ENCODE measurements at places on chromosomes 2 and 18.

GRCh38 chr2:30631051-30631671, 176.1 kb downstream of the CAPN13 start:
- no peak for DNase-seq

- DNase-seq: no peak
Measured at GRCh38 chr2:66547118-66547517, 112.2 kb downstream of the MEIS1 start.

- no peak for DNase-seq
Measured at GRCh38 chr2:186984966-186985365, 136.0 kb upstream of the ZSWIM2 start.

- DNase-seq: peak; percentile 77
Measured at GRCh38 chr2:61905372-61906185, at the start of gene COMMD1. TSS of gene COMMD1 (plus strand) at chr2:61905674. CDS start at chr2:61905679, 5 bp downstream.

DNA sequence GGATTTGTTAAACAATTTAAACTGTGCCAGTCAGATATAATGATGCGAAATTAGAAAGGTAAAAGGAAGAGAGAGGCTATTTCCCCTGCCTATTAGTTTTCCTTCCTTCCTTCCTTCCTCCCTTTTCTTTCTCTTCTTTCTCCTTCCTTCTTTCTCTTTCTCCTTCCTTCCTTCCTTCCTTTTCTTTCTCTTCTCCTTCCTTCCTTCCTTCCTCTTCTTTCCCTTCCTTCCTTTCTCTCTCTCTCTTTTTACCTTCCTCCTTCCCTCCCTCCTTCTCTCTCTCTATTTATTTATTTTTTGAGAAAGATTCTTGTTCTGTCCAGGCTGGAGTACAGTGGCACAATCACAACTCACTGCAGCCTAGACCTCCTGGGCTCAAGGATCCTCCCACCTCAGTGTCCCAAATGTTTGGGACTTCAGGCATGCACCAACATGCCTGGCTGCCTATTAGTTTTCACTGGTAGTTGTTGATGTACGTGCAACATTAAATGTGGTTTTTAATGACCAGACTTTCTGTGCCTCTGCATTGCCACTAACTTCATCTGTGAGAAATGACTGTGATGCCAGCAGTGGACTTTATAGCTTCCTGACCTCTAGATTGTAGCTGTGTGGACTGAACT, 48.7 kb upstream of the NFE2L2 start:
- DNase-seq: no peak

- no peak for DNase-seq
Measured at GRCh38 chr2:120394764-120395163, 48.8 kb downstream of the INHBB start.

GRCh38 chr2:223563462-223563861, 38.7 kb downstream of the SCG2 start:
- peak; percentile 80 for DNase-seq

DNA sequence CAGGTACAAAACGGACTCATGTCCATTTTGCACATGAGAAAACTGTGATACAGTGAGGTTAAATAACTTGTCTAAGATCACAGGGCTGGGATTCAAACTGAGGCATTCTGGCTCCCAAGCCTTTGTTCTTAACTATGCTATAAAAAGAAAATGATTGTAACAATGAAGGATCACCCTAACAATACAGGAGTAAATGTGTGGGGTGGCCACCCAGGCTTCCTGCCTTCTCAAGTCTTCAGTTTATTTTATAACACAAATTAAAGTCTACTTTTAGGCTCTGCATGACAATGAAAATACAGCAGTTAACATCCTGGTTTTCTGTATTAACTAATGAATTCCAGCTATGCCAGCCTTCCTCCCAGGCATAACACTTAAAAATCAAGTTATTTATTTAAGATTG, 7.6 kb downstream of the WDFY1 start:
- no peak for DNase-seq

DNA sequence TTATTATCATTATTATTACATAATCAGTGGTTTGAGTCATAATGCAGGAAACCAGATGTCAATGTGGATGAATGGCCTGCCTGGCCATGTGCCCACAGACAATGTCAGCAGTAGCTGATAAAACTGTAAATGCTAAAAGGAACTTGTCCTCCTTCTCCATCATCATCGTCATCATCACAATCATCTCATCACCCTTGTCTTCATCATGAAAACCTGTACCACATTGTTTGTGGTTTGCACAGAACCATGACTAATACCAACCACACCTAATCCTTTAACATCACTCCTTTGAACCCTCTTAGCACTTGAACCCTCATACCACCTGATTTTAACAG, 96.0 kb downstream of the HNMT start:
- DNase-seq: peak; percentile 20

GRCh38 chr2:40625849-40626248, 174.0 kb upstream of the SLC8A1 start:
- DNase-seq: no peak

- DNase-seq: no peak
Measured at GRCh38 chr2:68768951-68769350, 34.3 kb downstream of the ARHGAP25 start.

- no peak for DNase-seq
Measured at GRCh38 chr2:163877316-163877715, 141.5 kb upstream of the FIGN start.

DNA sequence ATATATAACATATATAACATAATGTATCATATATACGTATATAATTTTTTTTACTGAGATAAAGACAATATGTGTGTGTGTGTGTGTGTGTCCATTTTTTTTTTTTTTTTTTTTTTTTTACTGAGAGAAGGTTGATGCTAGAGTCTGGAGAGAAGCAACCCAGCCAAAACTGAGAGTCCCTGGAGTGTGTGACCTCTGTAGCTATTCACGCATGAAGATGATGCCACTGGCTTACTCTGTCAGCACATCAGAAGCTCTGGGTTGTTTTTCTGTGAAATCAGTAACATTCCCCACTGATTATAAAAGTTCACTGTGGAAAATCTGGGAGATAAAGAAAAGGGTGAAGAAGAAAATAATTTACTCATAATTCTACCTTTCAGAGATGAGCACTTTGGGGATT, 27.2 kb downstream of the CCDC195 start:
- DNase-seq: no peak

DNA sequence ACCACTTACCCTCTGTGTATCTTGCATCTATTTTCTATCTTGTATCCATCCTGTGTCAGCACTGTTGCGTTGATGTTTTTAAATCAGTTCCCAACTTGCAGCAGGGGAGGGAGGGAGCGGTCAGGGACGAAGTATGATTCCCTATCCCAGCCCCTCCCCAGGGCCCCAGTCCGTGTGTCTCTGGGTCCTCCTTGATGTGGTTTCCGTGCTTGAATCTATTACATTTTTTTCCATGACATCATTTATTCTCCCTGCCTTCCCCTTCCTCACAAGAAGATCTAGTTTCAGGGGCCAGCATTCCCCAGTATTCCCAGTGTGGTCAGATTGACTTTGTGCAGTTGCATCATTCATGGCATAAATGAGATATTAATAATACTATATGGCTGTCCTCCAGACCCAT, 479.3 kb downstream of the PTPRM start:
- no peak for DNase-seq

GRCh38 chr2:108588070-108588668, 53.9 kb downstream of the LIMS1 start:
- no peak for DNase-seq

DNA sequence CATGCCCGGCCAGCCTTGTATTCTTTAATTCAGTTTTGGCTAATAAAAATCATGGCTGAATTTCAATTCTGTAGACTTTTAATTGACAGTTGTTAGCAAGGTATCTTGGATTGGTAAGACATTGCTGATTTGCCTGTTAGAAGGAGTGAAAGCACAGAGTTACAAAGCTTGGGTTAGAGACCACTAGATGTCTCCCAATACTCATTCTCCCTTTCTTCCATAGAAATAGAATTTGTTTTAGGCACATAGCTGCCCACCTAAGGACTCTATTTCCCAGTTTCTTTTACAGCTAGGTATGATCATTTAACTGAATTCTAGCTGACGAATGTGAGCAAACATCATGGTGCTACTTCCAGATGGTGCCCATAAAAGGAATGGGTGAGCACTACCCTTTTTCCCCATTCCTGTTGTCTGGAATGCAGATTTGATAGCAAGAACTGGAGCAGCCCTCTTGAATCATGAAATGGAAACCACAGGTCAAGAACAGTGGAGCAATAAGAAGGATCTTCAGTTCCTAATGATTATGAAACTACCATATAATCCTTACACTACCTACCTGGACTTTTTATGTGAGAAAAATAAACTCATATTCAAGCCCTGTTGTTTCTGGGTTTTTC, 17.5 kb downstream of the PECR start:
- no peak for DNase-seq

DNA sequence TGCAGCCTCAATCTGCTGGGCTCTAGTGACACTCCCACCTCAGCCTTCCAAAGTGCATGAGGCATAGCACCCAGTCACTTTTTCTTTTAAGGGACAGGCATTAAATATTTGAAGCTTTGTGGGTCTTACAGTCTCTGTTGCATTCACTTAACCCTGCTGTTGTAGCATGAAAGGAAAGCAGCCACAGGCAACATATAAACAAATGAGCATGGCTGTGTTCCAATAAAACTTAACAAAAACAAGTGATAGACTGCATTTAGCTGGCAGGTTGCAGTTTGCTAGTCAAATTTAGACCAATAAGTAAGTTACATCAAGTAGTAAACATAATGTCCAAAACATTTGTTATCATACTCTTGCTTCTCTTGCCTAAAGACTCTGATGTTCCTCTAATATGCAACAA, 297.3 kb upstream of the MMADHC start:
- peak; percentile 72 for DNase-seq

DNA sequence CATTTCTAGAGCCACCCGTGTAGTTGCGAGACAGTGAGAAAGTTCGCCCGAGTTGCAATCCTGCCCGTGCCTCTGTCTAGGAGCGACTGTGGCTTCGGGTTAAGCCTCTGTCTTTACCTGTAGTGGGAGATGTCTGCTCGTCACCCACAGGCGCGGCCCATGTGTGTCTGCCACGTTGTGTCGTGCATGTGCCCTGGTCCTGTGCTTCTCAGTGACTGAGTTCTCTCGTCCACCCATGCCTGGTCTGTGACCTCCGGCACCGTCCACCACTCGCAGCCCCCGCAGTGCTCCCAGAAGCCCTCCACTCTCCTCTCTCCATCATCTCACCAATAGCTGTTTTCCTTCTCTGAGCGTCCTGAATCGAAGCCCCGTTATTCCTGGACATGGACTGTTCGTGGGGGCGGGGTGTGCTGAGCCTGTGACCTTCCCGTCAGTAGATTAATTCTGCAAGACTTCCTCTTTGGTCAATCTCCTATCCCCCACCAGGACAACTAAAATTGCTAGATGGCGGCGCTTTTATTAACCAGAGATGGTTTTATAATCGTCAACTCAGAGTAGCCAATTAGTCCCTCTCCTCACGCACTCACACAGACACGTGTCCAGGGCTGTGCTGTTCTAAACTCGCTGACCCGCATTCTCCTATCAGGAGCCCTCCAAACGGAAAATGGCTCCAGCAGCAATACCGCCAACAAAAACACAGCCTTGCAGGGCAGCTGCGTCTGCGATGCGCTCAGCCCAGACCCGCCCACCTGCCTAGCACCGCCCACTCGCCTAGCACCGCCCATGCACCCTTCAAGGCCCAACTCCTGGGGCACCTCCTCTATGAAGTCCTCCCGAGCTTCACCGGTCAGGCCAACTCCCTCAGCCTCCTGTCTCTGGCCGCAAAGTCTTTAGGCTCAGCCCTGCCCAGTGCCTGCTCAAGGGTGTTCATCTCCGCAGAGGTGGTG, 119.4 kb downstream of the TWIST2 start:
- DNase-seq: no peak

DNA sequence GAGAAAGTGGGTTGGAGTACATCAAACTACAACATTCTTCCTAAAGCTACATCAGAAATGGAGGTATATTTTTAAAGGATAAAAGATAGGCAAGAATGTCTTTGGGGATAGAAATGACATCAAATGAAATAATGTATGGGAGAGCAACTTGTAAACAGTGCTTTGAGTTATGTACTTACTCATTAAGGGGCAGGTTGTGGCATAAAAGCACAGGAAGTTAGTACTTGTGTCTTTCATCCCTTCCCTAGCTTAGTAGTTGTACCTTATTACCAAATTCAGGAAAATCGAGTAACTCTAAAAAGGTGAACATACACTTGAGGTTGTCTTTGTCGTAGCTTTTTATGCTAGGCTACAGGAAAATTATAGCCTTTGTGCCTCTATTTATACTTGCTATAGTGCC, 28.9 kb downstream of the PPP1CB start:
- DNase-seq: no peak

DNA sequence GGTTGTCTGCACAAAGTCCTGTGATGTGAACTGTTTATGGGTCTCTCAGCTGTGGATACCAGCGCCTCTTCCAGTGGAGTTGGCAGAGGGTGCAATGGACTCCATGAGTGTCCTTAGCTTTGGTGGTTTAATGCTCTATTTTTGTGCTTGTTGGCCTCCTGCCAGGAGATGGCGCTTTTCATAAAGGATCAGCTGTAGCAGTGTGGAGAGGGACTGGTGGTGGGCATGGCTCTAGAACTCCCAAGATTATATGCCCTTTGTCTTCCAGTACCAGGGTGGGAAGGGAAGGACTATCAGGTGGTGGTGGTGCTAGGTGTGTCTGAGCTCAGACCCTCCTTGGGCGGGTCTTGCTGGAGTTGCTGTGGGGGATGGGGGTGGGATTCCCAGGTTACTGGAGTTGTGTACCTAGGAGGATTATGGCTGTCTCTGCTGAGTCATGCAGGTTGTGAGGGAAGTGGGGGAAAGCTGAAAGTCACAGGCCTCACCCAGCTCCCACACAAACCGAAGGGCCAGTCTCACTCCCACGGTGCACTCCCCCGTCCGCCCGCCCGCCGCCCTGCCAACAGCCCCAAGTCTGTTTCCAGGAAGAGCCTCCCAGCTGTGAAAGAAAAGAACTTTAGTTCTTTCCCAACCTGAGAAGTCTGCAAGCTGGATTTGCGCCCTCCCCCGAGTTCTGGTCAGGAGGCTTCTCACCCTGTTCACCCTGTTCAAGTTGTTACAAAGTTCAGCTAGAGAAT, 108.1 kb downstream of the MARCO start:
- DNase-seq: peak; percentile 35

GRCh38 chr2:25072606-25073005, 30.7 kb downstream of the EFR3B start:
- DNase-seq: no peak

DNA sequence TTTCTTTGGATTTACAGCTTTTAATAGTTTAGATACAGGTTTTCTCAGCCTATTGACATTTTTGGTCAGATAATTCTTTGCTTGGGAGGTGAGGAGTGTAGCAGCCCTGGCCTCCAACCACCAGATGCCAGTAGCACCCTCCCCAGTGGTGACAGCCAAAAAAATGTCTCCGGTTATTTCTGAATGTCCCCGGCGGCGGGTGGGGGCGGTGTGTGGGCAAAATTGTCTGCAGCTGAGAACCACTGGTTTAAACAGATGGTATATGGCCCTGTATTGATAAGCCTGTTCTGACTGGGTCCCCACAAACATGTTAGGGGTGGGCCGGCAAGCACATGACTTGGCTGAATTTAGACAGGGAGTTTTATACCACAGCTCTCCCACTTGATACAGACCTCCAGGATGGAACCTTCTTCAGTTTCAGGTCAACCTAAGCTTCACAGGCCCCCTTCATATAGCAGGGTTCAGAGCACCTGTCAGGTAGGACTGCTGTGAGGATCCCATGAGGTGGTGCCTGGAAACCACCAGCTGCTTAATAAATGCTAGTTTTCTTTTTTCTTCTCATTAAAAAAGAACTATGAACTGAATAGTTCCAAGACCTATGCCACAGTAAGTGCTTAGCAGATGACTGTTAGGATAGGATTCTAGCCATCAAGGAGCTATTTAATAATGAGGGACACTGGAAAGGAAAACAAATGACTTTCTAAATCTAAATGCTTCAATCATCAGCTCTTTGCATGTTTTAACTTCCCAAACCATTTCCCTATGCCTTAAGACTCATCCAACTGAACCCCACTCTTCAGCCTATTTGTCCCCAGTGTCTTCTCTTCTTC, 18.1 kb downstream of the LPIN2 start:
- no peak for DNase-seq

- no peak for DNase-seq
Measured at GRCh38 chr2:239566995-239567568, 166.3 kb upstream of the HDAC4 start.

Data from NCI-H345 (cell line).